ENCODE measurements at places on chromosomes 2 and 18.

DNA sequence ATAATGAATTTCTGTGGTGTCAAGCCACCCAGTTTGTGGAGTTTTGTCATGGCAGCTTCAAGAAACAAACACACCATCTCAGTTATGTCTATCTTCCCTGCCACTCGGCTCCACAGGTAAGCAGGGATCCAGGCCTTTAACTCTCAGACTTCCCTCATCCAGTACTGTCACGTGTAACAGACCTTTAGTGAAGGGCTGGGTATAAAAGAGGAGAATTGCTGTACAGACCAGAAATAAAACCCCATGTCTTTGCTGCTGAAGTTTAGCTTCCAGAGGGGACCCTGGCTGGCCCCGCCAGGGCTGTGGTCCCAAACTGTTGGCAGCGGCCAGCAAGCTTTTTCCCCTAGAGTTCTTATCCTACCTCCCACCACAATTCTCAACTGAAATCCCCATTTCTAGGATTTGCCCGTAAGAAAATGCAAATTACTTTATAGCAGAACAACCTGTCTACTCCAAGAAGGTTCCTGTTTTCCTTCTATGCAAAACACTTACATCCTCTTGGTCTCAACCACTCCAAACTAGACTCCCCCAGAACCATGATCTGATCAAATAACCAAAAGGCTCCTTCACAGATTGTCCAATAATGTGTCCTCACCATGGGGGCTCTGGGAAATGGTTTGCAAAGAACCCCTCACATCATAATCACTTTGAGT lies 438.0 kb upstream of the ID2 start:
- DNase-seq, result no peak

DNA sequence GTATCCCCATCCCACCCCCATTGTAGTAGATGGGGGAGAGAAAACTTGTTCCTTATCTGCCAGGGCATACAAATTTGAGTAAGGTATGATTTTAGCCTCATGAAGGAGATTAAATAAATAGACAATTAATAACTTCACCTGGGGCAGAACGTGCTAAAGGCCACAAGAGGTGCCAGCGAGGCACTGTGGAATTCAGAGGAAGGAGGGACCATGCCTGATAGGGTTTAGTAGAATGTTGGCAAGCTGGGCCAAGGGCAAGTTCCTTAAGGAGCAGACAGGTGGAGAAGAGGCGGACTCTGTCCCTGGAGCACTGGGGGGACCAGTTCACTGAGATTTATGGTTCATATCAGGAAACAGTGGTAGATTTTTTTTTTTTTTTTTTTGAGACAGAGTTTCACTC lies 22.5 kb downstream of the STAMBP start:
- no peak for DNase-seq

GRCh38 chr2:105248316-105249070 lies 7.0 kb downstream of the GPR45 start:
- DNase-seq, result no peak

GRCh38 chr2:7007846-7008741 lies 90.9 kb downstream of the RNF144A start:
- no peak for DNase-seq

DNA sequence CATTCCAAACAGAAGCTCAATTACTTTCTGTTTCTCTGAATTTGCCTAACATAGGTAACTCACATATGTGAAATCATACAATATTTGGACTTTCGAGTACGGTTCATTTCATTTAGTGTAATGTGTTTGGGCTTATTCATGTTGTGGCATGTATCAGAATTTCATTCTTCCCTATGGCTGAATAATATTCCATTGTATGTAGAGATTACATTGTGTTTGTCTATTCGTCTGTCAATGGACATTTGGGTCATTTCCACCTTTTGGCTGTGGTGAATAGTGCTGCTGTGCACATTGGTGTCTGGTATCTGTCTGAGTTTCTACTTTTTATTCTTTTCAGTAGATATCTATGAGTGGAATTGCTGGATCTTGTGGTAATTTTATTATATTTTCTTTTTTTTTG lies 43.9 kb downstream of the LBH start:
- DNase-seq, result no peak

- no peak for DNase-seq
Measured at GRCh38 chr2:29033172-29033571, 41.2 kb downstream of the PCARE start.

DNA sequence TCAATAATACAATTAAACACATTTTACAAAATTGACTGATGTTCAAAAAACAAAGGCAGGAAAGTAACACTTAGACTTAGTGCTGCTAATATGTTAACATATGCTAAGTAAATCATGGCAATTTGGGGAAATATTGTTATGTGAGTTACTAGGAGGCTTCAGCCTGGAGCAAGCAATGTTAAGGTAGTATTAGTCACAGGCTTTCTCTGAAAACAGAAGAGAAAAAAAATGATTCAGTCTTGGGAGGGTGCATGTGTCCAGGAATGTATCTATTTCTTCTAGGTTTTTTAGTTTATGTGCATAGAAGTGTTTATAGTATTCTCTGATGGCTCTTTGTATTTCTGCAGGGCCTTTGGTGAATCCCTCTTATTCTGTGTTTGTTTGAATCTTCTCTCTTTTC lies 345.8 kb upstream of the TFPI start:
- no peak for DNase-seq

- no peak for DNase-seq
Measured at GRCh38 chr2:147630585-147630984, 214.2 kb upstream of the ACVR2A start.

DNA sequence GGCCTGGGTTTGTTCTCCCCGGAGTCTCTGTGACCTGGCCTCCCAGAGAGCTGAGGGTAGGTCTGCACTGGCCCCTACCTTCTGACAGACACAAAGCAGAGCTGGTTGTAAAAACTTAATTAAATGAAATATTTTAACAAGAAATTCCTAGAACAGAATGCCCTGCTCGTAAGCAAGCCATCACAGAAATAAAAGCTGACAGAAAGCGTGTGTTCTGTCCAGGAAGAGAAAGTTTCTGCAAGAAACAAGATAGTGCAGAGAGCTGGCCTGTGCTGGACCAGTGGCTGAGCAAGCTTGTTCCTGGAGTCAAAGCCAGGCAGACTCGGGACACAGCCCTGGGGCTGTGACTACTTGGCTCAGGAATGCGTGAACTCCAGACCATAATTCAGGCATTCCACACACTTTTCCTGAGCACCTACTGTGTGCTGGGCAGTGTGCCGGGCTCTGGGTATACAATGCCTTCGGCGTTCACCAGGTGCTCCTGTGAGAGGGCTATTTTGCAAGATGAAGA lies 51.6 kb downstream of the APOB start:
- no peak for DNase-seq

DNA sequence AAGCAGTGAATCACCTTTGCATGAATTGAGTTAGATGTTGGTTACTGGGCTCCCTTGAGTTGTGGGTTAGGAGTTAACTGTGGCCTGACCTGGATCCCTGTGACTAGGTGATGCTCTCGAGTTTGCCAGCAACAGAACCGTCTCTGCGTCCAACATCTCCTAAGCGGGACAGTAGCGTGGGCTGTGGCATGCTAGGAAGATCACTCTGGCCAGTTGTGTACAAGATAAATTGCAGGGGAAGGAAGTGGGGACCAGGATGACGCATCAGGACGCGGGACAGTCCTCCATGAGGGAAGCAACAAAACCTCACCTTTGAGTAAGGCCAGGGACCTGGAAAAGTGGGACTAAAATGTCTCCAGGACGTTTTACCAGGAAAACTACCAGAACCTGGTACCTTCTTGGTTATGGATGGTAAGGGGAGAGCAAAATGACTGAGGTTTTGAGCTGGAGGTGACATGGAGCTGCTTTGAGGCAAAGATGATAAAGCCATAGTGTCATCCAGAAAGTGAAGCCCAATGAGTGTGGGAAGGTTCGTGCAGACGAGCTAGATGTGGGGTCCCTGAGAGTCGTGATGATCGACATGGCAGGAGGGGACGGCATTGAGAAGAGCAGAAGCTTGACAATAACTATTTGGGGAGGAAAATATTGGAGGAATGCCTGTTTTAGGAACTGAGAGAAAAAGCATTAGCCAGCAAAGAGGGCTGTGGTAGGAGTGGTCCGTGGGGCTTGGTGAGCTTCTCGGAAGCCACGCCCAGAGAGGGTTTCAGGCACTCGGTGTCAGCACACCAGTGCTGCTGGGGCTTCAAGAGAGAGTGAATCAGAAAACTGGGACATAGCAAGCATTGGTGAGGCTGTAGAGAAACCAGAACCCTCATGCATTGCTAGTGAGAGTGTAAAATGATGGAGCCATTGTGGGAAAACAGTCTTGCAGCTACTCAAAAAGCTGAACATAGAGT lies 95.1 kb downstream of the SMAD7 start:
- DNase-seq, result no peak

- no peak for DNase-seq
Measured at GRCh38 chr2:236557306-236558030, 12.2 kb upstream of the ACKR3 start.

DNA sequence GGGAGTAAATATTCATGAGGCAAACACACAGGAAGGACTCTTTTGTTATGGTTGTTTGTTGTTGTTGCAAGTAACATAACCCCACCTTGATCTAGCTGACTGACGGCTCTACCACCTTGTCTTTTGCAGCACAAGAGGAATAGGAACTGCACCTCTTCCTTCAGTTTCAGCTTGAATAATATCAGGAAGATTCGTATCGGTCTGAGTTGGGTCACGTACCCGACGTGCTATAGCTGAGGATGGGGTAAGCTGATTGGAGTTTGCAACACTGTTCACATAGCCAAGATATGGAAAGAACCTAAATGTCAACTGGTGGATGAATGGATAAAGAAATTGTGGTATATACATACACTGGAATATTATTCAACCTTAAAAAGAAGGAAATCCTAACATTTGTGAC lies 14.5 kb upstream of the IL1RN start:
- no peak for DNase-seq

DNA sequence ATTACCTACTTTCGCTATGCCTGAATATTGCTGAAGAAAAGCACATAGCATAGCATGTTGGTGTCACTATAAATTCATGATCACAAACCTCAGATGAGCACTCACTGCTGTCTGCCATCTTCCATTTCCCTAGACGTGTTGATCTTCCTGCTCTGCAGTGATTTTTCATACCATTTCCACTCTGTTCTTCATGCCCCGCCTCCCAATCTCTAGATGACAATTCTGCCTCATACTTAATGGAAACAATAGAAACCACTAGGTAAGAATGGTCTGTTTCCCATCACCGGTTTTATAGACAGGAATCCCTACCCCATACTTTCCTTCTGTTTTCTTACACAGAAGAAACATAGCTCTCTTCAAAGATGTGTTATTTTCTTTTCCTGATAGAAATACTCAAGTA lies 63.8 kb downstream of the PIK3C3 start:
- no peak for DNase-seq

- DNase-seq, result no peak
Measured at GRCh38 chr2:81235601-81236000, 931.0 kb upstream of the LRRTM1 start.

GRCh38 chr2:224039080-224039769 lies at the start of gene SERPINE2:
TSS of gene SERPINE2 (minus strand) at chr2:224039286. CDS start at chr2:224001900, 37,386 bp downstream.
- no peak for DNase-seq

DNA sequence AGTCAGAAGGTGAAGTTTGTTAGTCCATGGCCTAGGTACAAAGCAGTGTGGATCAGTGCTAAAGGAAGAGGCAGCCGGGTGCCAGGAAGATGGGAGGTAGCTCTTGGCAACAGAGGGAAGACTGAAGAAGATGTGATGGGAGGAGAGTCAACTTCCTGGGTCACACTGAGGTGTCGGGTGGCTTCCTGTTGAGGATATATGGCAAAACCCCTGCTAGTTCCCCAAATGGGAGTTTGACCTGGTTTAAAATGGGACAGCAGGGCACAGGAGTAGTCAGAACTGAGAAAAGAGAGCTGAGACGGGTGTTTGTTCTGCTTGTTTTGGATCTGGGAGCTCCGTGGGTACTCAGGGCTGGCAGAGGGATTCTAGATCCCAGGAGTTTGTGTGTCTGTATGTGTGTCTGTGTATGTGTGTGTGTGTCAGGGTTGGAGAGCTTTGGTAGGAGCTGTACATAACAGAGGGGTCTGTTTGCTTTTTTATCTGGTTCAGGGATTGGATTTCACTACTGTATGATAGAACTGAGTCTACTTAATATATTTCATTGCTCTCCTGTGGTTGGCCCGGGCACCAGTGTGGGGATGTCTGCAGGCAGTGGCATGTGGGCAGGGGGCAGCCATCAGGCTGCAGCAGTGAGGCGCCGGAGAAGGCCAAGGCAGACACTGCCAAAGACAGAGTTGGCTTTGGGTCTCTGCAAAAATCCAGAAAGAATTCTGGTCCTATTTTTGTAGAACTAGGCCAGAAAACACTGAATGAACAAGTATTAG lies 17.1 kb downstream of the MXD1 start:
- DNase-seq, result no peak

DNA sequence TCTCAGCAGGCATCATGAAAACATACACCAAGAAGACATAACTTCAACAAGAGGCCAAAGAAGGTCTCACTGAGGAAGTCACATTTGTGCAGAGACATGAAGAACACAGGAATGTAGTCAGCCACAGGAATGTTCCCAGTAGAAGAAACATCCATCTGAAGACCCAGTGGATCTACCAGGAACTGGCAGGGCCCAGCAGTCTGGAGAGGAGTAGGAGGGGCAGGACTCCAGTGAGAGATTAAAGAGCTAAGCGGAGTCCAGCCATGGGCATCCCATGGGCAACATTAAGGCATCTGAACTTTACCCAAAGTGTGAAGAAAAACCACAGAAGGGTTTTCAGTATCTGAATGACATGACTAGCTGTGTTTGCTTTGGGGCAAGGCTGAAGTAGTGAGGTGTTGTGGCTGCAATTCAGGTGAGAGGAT lies 103.1 kb downstream of the UPP2 start:
- DNase-seq, result no peak

DNA sequence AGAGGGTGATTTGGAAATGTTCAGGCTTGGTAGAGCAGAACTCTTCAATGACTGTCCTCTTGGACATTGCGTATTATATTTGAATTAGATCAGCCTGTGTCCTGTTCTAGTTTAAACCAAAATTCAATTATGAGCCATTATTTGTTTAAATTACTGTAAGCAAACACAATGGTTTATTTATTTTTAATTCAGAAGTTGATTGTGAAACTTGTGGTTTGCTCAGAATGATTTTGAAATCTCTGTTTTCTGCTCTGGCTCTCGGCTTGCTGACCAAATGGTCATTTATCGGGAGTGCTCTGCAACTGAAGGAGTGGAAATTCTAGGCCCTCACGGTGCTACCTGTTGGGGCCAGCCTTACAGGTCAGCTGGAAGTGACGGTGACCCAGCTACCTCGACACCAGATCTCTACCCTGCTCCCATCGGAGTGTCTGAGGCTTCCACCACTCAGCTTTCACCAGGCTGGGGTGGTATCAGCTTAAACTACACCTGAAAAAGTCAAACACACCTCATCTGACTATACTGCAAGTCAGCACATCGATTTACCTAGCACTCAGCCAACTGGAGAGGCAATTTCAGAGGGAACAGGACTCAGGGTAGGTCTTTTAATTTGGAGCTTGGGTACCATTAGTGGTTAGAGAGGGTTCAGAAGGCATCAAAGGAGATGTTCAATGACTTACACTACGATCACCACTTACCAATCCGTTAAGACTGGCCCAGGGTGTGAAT lies 36.8 kb upstream of the GPD2 start:
- no peak for DNase-seq

GRCh38 chr2:1162768-1163584 lies 212.3 kb downstream of the SNTG2 start:
- no peak for DNase-seq

- no peak for DNase-seq
Measured at GRCh38 chr18:58512648-58513588, 116.0 kb downstream of the ALPK2 start.

Measured in activated CD4-positive, CD25-positive, alpha-beta regulatory T cell (primary cell).